ENCODE measurements at places on chromosomes 16 and 17.

DNA sequence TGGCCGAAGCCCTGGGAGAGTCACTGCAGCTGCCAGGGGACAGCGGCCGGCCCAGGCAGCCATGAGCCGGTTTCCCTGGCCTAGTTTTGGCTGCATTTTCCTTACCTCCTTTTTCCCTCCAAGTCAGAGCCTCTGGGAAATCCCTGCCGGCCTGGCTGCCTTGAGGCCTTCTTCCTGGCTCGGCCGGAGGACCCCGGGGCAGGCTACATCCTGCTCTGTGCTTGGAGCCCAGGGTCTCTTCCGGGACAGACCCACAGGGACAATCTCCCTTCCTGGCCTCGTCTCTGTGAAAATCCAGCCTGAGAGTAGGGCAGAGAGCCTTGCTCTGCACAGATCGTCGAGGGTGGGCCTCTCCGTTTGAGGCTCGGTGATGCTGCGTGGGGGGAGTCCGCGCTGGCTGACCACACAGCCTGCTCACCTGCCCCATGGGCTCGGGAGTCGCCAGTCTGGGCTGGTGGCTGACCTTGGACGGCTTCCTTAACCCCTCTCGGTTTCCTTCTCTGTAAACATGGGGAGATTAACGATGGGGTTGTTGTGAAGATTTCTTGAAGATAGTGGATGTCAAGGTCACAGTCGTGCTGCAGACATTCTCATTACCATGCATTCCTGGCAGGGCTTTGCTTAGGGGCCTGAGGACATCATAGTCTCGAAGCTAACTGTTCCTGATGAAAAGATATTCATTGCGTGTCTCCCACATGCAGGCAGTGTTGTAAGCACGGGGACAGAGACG lies 34.8 kb upstream of the CIBAR2 start:
- no peak for DNase-seq

DNA sequence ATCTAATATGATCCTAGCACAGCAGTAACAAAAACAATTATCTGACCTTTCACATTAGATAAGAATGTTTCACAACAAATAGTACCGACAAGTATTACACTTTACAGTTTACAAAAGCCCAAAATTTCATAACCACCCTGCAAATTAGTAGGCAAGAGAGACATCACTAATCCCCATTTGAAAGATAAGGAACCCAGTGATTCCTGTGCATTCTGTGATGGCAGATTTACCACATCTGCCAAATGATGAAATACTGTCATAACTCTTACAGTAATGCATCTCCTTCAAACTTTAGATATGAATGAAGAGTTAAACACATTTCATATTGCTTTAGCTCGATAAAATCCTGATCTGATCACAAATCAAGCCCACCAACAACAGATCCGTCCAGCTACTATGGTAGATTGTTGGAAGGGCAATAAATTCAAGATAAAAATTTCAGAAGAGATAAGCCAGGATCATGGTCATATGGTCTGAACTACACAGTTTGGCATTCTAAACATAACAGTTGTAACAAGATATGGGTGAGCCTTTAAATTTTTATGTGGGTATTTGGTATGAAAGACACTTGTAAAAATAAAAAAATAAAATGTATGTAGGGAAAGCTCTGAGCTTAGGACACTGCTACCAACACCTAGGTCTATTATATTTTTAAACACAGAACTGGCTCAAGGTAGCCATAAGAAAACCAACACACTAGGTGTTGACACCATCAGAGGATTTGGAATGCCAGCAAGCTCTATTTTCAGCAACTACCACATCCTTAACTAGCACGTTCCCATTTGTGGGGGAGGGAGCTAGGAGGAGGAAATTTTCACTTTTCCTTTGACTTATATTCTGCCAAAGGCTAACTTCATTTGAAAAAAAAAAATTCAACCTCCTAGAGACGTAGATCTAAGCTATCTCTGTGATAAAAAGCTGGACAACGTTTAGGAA lies 9.3 kb downstream of the YWHAE start:
- no peak for DNase-seq

DNA sequence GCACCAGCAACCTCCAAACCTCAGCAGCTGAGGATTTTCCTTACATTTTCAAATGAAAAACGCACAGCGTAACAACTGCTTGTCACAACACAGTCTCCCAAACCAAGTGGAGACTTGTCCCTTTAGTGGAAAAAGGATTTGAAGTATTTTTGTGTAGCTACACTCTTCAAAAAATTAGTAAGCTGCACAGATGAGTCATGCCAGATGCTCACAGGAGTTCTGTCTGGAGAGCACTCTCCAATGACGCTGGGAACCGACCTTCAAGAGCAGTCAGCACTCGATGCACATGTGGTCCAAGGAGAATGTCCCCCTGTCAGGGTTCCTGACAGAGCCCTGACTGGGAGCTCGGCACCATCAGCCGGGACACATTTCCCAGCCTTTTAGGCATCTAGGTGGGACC lies 39.8 kb downstream of the MAP1LC3B start:
- DNase-seq = no peak

DNA sequence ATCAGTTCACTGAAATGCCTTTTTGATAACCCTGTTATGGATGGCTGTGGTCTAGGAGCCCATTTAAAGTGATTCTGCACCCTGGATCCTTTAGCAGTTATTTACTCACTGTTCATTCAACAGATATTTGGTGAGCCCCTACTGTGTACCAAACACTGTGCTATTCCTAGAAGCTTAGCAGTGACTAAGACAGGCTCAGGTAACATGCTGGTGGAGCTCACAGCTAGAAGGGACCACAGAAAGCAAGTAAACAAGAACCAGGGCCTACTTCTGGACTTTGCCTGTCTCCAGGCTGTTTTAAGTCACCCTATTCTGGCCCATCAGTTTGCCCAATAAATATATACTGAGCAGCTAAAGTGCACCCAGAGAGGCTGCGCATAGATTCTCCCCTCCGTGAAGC lies 11.1 kb downstream of the ITGA3 start:
- no peak for DNase-seq

DNA sequence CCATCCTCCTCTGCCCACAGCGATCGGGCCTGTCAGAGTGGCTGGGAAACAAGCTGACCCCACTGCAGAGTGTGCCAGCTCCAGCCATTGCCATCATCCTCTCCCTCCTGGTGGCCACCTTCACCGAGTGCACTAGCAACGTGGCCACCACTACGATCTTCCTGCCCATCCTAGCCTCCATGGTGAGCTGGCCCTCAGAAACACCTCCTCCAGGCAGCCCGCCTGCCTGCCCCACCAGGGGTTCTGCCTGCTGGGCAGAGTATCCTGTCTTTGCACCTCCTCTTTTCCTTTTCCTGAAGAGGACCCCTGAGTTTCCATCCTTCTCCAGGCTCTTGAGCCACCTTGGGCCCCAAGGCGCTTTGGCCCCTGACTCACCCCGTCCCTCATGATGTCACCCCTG lies 10.5 kb upstream of the FOXN1 start:
- DNase-seq = no peak

DNA sequence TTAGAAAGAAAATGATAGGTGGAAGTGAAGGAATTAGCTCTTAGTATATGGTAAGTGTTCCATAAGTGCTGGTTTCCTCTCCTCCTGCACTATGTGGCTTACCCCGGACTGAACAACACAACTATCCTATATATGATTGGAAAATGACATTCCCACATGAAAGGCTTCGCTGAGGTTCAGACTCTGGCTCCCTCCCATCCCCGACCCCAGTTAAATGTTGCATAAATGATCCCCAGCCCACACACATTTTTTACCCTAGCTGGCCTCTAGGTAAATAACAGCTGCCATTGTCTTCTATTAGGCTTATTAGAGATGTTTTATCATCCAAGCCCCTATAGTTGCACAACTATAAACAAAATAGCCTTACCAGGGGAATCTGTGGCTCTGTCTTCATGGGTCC lies 495.6 kb upstream of the CDH11 start:
- DNase-seq = no peak

DNA sequence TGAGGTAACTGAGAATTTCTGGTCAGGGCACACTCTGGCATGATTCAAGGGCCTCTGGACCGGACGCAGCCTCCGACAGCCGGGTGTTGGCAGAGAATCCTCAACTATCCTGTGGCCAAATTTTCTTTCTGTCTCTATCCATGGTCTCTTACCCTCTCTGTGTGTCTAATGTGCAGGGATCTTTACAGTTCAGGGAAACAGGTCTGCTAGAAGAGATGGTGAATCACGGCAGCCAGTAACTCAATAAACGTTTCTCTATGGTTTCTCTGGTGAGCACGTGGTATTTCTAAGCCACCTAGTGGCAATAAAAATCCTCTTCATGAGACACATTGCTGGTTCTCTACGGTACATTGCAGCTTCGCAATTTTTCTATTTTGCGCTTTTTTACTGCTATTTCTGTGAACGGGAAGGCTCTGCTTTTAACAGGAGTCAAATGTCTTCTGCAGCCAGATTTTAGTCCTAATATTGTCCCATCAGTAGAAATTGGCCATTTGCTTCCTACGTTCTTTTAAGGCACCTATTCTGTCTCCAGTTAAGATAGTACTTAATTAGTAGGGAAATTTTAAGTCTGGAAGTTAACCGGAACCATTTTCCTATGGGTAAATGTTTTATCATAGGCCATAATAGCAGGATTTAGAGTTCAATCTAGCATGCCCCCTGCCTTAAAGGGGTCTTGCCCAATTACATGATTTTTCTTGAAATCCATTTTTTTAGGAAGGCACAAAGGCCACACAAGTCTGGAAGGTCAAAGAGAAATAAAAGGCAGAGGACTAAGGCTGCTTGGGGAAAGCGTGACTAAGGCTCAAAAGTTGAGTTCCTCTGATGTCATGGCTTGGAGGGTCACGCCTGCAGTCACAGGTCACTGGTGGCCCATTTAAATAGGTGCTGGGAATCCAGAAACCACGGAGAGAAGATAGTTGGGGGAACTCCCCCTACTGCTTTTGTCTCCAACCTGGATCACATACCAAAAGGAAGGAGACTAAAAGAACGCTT lies 31.5 kb downstream of the QPRT start:
- DNase-seq = no peak

- no peak for DNase-seq
These were observed 5.1 kb upstream of the ZFHX3 start for GRCh38 chr16:73053038-73053363.

DNA sequence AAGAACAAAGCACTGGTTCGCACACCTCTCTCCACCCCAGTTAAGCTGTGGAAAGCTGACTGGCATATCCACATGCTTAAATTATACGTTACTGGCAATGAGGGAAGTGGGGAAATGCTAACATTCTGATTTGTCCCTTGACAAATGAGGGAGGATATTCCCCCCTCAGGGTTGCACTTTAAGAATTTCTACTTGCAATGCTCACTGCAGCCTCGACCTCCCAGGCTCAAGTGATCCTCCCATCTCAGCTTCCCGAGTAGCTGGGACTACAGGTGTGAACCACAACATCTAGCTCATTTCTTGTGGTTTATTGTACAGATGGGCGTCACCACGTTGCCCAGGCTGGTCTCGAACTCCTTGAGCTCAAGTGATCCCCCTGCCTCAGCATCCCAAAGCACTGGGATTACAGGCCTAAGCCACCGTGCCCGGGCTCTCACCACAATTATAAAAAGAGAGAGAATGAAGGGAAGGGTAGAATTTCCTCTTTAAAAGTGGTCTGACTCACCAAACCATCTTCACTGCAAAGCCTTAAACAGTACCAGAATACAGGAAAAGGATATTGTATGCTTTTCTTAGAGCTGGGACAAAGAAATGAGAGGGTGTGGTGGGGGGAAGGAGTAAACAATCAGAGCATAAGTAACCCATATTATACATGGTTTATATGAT lies 38.9 kb downstream of the KANSL1 start:
- no peak for DNase-seq

- no peak for DNase-seq
These were observed 287.4 kb downstream of the SEC14L1 start for GRCh38 chr17:77428020-77428748.

GRCh38 chr16:29876217-29876593 lies 13.2 kb upstream of the CDIPT start:
- no peak for DNase-seq

DNA sequence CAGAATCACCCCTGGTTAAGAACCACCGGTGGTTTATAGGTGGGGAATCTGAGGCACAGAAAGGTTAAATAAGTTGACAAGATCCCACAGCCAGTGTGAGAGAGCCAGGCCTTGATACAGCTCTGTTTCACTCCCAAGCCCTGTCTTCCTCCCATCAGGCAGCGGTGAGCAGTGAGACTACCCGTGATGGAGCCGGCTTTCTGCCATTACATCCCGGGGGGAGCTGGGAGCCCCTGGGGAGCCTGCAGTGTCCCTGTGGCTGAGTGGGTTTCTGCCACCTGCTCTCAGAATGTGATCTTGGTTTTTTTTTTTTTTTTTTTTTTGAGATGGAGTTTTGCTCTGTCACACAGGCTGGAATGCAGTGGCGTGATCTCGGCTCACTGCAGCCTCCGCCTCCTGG lies 66.4 kb downstream of the ABCC1 start:
- DNase-seq = no peak

DNA sequence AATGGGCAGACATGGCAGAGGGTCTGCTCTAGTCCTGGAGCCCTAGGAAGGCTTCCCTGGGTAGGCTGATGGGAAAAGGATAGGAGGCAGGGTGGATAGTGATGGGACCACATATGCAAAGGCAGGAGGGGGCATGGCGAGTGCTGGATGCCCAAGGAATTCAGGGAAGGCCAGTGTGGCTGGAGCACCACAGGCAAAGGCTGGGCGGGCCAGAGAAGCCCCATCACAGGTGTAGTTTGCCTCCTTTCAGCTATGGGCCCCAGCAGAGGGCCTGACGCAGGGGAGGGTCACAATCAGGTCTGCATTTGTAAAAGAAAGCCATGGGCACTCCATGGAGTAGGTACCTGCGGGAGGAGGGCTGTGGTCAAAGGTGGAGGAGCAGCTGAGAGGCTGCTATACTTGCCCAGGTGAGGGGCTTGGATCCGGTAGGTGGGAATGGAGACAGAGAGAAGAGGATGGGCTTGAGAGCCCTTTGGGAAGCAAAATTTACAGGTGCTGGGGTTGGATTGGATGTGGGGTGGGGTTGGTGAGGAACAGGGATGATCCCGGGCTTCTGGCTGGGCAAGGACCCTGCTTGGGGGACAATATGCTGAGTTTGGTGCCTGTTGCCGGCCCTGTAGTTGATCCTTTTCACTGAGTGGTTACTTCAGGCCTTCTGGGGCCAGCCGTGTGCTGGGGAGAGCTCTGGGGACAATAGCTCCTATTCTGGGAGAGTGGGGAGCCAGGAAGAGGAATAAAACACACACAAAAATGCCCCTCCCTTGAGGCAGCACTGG lies 6.5 kb upstream of the COL1A1 start:
- no peak for DNase-seq

GRCh38 chr17:8976638-8977037 lies 11.1 kb upstream of the PIK3R5 start:
- no peak for DNase-seq

GRCh38 chr16:74034862-74035261 lies 261.8 kb upstream of the PSMD7 start:
- DNase-seq = no peak

Data from activated CD4-positive, CD25-positive, alpha-beta regulatory T cell (primary cell).